ENCODE measurements at places on chromosomes 11 and 22.

GRCh38 chr11:124712392-124712791 lies 27.4 kb upstream of the NRGN start:
- no peak for DNase-seq

GRCh38 chr11:15159085-15159484 lies 44.4 kb downstream of the INSC start:
- DNase-seq: no peak

GRCh38 chr11:117020287-117020686 lies 77.9 kb downstream of the SIK3 start:
- no peak for DNase-seq

GRCh38 chr11:10095412-10096208 lies 198.4 kb downstream of the SBF2 start:
- no peak for DNase-seq

GRCh38 chr11:66530927-66531709 lies 14.7 kb downstream of the ZDHHC24 start:
- DNase-seq: no peak

DNA sequence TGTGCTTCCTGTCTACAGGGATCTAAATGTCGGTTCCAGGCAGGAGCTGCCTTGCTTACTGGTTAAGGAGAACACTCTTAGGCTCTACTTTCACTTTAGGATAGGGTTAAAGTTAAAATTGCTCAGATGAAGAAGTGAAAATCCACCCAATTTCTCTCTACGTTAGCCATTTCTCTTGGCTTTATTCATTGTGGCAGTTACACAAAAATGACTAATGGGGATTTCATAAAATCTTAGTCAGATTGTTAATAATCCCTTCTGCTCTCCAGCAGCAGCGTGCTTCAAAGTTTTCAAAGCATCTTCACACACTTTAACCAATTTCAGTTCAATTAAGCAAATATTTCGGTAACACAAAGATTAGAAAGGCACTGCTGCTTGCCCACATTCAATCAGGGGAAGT lies 58.4 kb upstream of the RCN1 start:
- DNase-seq: no peak

DNA sequence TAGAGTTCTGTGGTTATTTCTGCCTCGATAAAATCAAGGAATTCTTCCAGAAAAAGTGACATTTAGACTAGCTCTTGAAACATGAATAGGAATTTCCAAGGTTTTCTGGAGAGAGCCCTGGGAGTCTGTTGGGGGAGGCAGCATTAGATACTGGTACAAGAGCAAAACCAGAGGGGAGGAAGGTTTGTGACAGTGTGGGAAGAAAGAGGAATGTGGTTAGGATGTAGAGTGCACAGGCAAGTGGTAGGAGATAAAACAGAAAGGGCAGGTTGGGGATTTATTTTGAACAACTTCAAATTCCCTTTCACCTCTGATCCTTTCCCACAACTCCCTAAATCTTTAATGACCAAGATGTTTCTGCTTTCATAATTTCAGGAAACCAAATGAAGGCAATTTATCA lies 588.4 kb downstream of the METTL15 start:
- DNase-seq: no peak

- no peak for DNase-seq
Observed at GRCh38 chr22:45478108-45478771, 24.4 kb upstream of the FBLN1 start.

GRCh38 chr22:19132153-19132552 lies 1.0 kb downstream of the TSSK2 start:
- no peak for DNase-seq

- DNase-seq: no peak
Observed at GRCh38 chr11:128040603-128041002, 546.8 kb downstream of the ETS1 start.

- DNase-seq: no peak
Observed at GRCh38 chr22:31540966-31541365, 44.6 kb downstream of the SFI1 start.

DNA sequence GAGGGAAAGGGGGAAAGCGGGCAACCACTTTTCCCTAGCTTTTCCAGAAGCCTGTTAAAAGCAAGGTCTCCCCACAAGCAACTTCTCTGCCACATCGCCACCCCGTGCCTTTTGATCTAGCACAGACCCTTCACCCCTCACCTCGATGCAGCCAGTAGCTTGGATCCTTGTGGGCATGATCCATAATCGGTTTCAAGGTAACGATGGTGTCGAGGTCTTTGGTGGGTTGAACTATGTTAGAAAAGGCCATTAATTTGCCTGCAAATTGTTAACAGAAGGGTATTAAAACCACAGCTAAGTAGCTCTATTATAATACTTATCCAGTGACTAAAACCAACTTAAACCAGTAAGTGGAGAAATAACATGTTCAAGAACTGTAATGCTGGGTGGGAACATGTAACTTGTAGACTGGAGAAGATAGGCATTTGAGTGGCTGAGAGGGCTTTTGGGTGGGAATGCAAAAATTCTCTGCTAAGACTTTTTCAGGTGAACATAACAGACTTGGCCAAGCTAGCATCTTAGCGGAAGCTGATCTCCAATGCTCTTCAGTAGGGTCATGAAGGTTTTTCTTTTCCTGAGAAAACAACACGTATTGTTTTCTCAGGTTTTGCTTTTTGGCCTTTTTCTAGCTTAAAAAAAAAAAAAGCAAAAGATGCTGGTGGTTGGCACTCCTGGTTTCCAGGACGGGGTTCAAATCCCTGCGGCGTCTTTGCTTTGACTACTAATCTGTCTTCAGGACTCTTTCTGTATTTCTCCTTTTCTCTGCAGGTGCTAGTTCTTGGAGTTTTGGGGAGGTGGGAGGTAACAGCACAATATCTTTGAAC lies 6.8 kb downstream of the MALAT1 start:
- DNase-seq: no peak

DNA sequence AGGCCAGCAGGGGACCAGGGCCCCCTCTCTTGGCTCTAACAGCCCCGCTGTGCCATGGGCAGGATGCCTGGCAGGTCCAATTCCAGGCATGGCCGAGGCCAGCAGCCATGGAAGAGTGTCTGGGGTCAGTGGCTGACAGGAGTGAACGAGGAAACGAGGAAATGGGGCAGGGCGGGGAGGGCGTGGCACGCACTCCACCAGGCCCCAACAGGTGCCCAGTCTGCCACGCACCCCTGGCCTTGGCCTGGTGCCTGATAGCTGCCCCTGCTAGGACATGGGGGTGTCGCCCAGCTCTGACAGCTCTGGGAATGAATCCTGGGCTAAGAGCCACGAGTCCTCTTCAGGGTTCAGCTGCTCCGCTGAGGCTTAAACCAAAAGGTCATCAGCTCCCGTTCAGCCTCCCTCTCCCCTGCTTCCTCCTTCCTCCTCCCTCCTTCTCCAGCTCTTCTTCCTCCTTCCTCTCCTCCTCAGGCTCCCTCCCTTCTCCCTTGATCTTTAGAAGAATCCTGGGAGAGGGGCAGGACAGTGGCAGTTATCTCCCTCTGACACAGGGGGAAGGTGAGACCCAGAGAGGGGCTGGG lies 11.5 kb upstream of the TBC1D22A start:
- DNase-seq: no peak

DNA sequence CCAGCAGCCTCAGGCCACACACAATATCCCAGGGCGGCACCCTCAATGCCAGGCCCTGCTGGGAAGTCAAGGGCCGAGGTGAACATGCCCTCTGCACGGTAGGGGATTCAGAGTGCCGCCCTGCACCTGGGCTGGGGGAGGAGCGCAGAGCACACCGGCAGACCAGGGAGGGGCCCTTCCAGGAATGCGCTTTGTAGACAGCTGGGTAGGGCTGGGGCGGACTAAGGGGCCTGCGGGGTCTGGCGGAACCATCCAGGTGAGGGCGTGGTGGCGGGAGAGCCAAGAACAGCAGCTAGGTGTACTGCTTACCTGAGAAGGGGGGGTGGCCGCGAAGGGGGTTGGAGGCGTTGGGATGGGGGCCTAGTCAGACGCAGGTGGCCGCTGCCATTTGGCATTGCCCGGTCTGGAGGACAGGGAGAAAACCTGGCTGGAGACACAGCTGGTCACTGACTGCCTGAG lies 26.0 kb downstream of the DUSP8 start:
- DNase-seq: no peak

GRCh38 chr11:11786234-11786633 lies 55.5 kb upstream of the USP47 start:
- DNase-seq: no peak

DNA sequence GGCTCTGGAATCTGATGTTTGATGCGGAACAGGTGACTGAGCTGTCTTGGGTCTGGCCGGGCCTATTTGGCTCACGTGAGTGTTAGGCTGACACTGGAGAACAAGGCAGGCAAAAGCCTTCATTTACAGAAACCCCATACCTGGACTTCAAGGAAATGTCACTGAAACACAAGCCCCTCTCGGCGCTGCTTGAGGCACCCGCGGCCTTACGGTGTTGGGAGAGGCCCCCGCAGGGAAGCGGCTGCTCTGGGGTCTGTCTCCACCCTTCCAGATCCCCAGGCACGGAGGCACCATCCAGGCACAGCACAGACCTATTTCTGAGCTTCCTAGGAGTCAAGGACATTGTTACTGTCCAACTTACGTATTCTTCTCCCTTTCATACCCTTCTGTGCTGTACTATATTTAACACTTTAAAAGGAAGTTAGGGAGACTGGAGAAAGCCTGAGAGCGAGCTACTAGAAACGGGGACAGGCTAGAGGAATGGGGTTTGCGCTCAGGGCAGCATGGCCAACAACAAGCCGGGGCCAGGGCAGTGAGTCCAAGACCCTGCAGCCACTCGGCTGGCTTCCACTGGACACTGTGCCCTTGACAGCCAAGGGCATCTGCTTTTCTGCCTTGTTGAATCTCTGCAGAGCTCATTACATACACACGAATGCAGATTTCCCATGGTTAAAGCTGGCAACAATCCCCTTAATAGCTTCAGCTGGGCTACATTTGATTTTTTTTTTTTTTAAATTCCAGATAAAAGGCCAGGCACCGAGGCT lies 23.8 kb downstream of the DRD4 start:
- DNase-seq: no peak

DNA sequence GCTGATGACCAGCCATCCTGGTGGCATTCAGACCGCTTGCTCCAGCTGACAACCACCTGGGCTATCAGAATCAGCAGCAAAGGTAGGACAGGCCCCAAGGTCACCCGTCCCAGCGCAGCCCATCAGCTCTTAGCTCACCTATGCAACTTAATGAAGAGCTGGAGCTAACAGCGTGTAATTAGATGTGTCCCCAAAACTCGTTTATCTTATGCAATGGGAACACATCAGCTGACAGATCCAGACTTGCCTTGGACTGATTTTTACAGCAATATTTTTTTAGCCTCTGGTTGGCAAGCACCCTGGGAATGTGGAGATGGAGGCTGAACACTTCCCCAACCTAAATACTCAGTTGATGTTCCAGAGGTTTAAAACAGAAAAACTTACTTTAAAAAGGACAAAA lies 76.0 kb downstream of the PACSIN2 start:
- DNase-seq: no peak

DNA sequence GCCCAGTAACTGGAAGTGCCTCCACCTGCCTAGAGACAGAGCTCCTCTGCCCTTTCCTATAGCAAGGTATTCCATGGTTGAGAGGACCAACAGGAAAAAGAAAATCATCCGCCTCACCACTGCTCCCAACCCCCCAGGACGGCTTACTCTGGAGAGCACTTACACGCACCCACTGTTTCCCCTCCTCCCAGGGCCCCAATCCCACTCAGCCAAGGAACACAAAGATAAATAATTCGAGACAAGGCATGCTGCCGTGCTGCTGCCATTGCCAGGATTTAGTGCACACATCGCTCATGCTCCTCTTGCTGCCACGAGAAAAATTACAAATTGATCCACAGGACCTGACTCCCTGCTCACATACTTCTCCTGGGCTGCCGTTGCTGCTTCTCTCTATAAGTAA lies 516.6 kb downstream of the BUD13 start:
- DNase-seq: no peak

DNA sequence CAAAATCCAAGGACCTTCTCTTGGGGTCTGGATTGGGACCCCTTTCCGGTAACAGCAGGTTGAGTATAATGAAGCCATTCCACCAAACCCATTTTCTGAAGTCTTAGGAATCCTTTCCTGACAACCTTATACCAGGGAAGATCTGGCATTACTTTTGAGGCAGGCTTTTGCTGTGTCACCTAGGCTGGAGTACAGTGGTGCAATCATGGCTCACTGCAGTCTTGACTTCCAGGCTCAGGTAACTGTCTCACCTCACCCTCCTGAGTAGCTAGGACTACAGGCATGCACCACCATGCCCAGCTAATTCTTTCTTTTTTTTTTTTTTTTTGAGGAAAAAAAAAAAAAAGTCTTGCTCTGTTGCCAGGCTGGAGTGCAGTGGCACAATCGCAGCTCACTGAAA lies 55.8 kb upstream of the TREH start:
- no peak for DNase-seq

GRCh38 chr11:57983191-57983590 lies 40.5 kb upstream of the OR9Q1 start:
- no peak for DNase-seq

- DNase-seq: no peak
Observed at GRCh38 chr11:105862736-105863367, 159.2 kb downstream of the MSANTD4 start.

- no peak for DNase-seq
Observed at GRCh38 chr22:48068323-48068885, 1306.0 kb downstream of the TBC1D22A start.

- no peak for DNase-seq
Observed at GRCh38 chr11:19953336-19953735, 206.9 kb downstream of the DBX1 start.

- no peak for DNase-seq
Observed at GRCh38 chr22:28885939-28886338, 2.6 kb downstream of the ZNRF3 start.

- no peak for DNase-seq
Observed at GRCh38 chr11:126698576-126698975, 302.0 kb downstream of the KIRREL3 start.

- no peak for DNase-seq
Observed at GRCh38 chr11:93783765-93784144, 327 bp upstream of the MED17 start.

Measured in D721Med (cell line).